Activated CD4-positive, CD25-positive, alpha-beta regulatory T cell treated with anti-CD3 and anti-CD28 coated beads, Interleukin-2, amount 50 U/mL, for 16 hours (primary cell): ENCODE measurements at places on chromosomes 16 and 17.

- no peak for DNase-seq
These were observed 18.7 kb upstream of the KPNA2 start for GRCh38 chr17:68016838-68017237.

GRCh38 chr17:62816282-62816839, 8.2 kb upstream of the MARCHF10 start:
- no peak for DNase-seq

GRCh38 chr17:6755731-6756184, at the start of gene XAF1:
Gene XAF1, plus strand, starts transcription at chr17:6756046. Its CDS starts 33 bp downstream, at chr17:6756079.
- DNase-seq, result peak; percentile 24

GRCh38 chr17:52143542-52143941, 15.0 kb downstream of the CA10 start:
- DNase-seq, result no peak
